Gastrocnemius medialis (tissue), 4 donors: ENCODE measurements at places on chromosomes 2 and 18.
A peak's percentile ranks its signal among the peaks of the same experiment; 100 is the strongest.

GRCh38 chr2:217857624-217858506, 144.9 kb downstream of the TNS1 start:
- peak; percentile 90 for DNase-seq

DNA sequence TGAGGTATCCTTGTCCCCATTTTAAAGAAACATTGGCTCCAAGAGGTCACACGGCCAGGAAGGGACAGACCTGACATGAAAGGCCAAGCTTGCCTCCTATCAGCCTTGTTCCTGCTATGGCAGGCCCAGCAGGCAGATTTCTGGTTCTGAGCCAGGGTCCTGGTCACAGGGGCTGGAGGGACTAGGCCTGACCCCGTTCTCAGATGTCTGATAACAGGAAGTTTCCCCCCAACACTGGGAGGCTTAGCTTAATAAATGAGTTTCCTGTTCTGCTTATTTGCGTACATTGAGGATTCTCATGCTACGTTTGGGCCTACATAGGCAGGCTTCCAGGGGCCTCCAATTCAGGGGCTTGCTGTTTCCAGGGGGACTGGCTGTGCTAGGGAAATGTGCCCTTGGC, 107.8 kb upstream of the LTBP1 start:
- no peak for DNase-seq

DNA sequence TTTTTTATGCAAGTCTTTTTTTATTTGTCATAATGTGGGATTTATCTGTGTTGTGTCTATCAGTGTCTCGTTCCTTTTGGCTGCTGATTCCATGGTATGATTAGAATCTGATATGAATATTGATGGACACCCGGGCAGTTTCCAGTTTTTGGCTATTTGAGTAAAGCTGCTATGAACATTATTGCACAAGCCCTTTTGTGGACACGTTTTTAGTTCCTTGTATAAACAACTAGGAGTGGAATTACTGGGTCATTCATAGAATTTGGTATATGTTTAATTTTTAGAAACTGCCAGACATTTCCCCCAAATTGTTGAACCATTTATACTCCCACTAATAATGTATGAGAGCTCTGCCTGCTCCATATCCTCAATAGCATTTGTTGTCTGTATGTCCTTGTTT, 26.6 kb downstream of the HK2 start:
- no peak for DNase-seq

DNA sequence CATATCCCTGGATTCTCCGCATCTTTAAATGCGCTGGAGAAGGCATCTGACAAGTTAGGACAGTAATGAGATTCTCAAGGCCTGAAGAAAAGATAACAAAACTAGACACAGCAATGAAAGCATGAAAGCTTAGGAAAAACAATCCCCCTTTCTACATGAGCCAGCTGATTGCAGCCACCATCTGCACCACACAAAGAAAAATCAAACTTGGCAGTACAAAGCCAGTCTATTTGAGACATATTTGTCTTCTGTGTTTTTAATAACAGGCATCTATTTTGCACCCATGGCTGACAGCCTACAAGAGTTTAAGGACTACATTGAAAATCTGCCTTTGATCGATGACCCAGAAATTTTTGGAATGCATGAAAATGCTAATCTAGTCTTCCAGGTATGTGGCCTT, 83.6 kb downstream of the TRABD2A start:
- no peak for DNase-seq

- no peak for DNase-seq
Observed at GRCh38 chr2:70664525-70664924, 103.5 kb downstream of the ADD2 start.

GRCh38 chr18:54444319-54444914, 86.7 kb downstream of the C18orf54 start:
- DNase-seq, result no peak

DNA sequence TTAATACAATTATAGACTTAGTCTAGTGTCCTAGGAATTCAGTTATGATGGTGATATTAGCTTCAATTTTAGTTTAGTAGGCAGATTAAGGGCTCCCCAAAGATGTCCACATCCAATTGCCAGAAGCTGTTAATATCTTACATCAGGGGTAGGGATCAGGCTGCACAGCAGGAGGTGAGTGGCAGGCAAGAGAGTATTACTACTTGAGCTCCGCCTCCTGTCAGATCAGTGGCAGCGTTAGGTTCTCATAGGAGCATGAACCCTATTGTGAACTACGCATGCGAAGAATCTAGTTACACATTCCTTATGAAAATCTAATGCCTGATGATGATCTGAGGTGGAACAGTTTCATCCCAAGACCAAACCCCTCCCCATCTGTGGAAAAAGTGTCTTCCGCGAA, 54.9 kb downstream of the NYAP2 start:
- no peak for DNase-seq

DNA sequence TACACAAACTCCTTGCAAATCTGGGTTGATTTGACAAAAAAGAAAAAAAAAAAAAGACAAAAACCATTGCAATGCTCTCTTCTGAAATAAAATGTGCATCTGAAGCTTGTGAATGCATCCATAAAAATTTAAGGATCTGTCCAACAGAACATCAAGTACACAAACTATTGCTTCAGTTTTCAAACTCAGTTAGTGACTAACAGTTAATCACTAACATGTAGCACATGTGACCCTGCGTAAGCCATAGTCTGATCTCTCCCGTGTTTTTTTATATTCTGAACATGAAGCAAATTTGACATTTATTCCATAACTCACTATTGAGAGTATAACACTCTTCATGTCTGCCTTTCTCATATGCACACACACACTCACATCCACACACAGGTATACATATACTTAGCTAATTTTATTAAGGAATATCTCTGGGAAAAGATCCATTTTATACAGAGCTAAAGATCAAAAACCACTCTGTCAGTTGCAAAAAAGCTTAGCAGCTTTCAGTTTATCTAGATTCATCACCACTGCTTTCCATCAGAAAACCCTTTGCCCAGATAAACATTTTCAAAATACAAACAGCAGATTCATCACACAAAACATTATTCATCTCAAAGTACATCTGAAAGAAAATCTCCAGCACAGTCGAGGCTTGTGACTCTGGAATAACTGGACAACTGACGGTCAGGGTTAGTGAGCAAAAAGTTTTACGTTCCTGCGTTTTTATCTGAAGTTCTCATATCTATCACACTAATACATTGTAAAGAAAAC, 1000.4 kb upstream of the ACVR2A start:
- DNase-seq, result no peak

DNA sequence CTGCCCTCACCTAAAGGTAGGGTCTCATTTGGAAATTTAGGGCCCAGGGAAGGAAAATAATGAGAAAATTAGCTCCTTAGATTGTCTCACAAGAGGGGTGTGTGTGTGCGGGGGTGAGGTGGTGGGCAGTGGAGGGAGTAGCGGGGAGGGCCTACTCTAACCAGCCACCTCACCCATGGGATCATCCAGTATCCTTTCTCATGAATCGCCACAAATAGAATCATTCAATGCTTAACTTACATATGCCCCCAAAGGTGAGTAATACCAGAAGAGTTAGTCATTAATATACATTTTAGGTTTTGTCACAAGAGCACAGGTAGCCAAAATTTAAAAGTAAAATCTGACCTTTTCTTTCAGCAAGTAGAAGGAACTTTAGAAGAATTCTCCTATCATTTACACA, 122.1 kb downstream of the PLEKHM3 start:
- DNase-seq, result no peak

GRCh38 chr2:67879586-67880290, 183.1 kb downstream of the C1D start:
- no peak for DNase-seq

DNA sequence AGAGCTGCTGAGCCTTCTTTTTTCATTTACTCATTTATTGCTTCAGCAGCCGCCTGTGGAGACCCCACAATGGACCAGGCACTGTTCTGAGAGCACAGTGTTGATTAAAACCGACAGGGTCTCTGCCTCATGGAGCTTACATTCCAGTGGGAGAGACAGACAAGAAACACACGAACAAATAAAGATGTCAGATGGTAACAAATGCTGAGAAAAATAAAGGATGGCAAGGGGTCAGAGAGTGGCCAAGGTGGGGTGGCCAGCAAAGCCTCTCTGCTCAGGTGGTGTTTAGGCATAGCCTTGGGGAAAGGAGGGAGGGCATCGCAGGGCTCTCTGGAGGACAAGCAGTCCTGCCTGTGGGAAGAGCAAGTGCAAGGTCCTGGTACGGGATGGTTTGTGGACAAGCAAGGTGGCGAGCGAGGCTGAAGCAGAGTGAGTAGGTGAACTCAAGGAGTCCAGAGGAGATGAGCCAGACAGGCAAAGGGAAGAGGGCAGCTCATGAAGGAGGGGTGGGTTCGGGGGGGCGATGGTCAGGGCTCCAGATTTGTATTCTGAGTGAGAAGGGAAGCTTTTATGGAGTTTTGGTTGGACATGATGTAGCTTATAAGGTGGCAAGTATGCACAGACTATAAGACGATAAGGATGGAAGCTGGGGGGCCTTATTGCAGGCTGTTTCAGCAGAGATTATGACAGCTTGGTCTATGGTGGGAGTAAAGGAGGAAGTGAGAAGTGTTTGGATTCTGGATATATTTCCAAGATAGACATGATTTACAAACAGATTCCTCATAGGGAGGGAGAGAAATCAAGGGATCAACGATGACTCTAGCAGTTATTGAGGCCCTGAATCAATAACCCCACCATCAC, 8.8 kb upstream of the ITGB6 start:
- no peak for DNase-seq

DNA sequence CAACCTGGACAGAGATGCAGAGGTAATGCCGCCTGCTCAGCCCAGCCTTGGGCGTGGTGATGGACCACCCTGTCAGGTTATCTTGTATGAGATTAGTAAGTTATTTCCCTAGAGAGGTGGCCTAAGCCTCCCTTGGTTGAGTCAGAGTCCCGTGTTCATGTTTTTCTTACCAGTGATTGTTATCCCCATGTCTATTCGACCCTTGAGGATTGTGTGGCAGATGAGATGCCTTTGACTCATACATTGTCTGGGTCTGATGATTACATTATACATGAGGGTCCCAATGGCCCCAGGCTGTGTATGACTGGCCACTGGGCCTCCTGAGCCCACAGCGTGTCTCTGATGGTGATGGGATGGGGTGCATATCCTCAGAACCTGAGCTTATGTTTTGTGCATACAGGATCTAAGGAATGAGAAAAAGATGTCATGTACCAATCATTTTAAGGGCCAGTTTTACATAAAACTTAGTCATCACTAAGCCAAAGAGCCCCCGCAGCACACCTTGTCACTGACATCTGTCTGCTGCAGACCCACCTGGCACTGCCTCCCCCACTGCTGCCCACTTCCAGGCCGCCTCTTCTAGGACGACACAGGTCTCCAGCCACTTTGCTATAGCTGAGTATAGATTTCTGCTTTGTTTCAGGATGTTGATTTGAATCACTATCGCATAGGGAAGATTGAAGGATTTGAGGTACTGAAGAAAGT, 7.7 kb downstream of the PPP1R7 start:
- DNase-seq, result no peak

DNA sequence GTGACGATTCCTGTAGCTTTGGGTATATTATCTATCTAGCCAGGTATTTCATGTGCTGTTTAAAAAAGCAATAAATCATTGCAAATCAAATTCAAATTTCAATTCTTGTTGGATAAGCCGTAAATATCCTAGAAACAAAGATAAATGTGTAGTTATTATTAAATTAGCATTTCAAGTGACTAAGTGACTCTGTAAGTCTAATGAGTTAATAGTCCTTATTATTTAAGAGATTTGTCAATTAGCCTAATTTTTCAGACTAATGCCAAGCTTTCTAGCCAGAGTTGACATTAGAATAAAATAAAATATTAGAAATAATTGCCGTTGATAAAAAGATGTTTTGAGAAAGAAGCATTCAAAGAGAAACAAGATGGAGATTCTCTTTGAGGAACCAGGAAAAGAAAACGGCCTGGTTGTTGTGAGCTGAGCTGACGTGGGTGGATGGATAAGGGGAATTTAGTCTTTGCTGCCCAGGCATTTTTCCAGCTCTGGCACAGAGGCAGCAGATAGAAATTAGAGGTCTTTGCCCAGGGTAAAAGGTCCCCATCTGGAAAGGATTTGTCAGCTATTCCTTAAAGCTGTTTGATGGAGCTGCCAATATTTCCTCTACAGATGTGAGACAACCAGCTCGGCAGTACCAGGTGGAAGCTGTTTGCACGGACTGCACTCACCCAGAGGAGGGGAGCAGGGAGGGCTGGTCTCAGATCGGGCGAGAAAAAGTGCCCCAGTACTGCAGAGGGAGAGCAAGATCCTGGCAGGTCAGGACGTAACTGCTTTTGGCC, 117.3 kb upstream of the SEC11C start:
- no peak for DNase-seq

- DNase-seq, result no peak
Observed at GRCh38 chr2:16653799-16654198, 11.8 kb downstream of the CYRIA start.

- DNase-seq, result no peak
Observed at GRCh38 chr2:88538362-88538917, 85.9 kb upstream of the FOXI3 start.

DNA sequence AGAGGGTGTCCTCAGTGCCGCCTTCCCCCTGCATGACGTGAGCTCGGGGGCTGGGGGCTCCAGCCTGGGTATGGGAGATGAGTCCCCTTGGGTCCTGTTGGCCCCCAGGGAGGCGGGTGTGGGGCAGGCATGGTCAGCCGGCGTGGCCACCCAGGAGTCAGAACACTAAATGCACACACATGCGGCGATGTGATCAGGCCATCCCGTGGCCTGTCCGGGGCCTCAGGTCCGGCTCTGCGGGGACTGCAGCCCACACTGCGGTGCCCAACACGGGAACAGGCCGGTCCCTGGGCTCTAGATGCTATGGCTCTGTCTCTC, 13.8 kb downstream of the ANO7 start:
- DNase-seq, result no peak

GRCh38 chr2:59034106-59034505, 793.0 kb upstream of the FANCL start:
- no peak for DNase-seq

DNA sequence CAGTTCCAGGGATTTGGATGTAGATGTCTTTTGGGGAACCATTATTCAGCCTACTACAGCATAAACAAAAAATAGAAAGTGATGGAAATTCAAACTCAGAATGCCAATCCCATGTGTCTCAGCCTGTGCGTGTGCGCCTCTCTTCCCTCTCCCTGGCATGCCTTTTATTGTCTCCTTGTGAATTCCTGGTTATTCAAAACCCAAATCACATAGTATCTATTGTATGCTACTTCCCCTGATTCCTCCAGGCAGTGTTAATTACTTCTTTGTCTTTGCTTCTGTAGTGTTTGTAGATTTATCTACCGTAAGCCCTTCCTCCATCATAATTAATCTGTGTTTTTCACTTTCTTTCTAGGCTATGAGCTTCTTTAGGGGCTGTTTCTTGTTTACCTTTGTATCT, 38.9 kb downstream of the RHBDD1 start:
- no peak for DNase-seq
